ENCODE measurements at places on chromosomes 6 and 20. TPM values are rescaled to one million over a fixed set of nuclear protein-coding genes. Genes with fewer than 3 reads are reported as not detected.

RIMS1 gene
- not detected for total RNA-seq

PARD6B gene
- 5.2 TPM for total RNA-seq

PCSK2 gene
- total RNA-seq, result not detected

MYT1 gene
- not detected for total RNA-seq

SRC gene
- total RNA-seq, result 36.6 TPM

EYA2 gene
- total RNA-seq, result not detected
